ENCODE measurements at places on chromosomes 1 and 21. TPM values are rescaled to one million over a fixed set of nuclear protein-coding genes. Genes with fewer than 3 reads are reported as not detected.
A peak's percentile ranks its signal among the peaks of the same experiment; 100 is the strongest.

GRCh38 chr1:167158111-167158812 is 62.4 kb upstream of the POU2F1 start:
- H3K36me3 ChIP-seq, result no peaks in the 10 kb centered on the region
- no peak overlapping the region for H3K4me3 ChIP-seq
- H3K27ac ChIP-seq, result no peak overlapping the region
- no peaks in the 10 kb centered on the region for H3K27me3 ChIP-seq

DNA sequence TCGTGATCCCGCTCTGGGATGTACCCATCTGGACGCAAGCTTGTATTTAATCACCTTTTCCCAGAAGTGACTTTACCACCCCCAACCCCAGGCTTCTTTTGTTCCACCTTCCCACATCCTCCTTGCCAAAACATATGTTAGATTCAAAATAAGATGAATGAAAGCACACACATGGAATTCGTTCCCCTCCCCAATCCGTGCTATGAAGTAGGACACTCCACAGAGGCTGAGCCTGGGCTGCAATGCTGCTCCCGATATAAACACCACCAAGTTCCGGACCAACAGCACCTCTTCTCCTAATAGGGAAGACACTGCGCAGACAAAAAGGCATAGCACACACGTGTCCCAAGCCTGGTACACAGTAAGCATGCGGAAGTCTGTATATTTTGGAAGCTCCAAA is 86.1 kb downstream of the CLSTN1 start:
- DNase-seq, result no peak
- H3K4me1 ChIP-seq, result no peaks in the 10 kb centered on the region
- no peaks in the 10 kb centered on the region for H3K27me3 ChIP-seq

DNA sequence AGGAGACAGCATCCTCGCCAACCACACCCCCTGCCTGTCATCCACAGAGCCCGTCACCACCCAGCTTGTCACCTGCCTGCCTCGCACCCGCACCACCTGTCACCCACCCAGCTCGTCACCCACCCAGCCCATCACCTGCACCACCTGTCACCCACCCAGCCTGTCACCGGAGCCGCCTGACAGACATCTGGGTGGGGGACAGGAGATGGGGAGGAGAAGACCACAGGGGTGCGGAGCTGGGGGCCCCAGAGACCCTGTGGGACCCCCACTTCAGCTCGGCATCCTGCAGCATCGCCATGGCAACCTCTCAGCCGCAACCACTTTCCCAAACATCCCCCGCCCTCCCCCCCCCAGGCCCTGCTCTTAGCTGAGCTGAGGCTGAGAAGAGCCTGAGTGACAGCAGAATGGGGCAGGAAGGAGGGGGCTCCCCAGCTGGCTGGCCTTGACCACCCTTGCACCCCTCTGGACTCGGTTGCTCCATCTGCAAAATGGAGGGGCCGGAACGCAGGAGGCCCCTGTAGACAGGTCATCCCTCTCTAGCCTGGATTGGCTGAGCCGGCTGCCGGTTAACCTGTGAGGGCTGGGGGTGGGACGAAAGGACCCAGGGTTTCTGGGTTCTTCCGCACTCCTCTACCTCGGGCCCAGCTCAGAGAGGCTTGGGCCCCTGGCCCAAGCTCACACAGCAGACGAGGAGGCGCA is 11.6 kb downstream of the AHDC1 start:
- peaks cover 28% of the 10 kb centered on the region for H3K36me3 ChIP-seq
- peak overlapping the region; percentile 74 for H3K27ac ChIP-seq
- no peak overlapping the region for H3K4me3 ChIP-seq

- H3K36me3 ChIP-seq, result peaks cover 82% of the 10 kb centered on the region
- no peaks in the 10 kb centered on the region for H3K27me3 ChIP-seq
- no peak for DNase-seq
These were observed 162.4 kb downstream of the PGBD5 start for GRCh38 chr1:230263568-230264195.

DNA sequence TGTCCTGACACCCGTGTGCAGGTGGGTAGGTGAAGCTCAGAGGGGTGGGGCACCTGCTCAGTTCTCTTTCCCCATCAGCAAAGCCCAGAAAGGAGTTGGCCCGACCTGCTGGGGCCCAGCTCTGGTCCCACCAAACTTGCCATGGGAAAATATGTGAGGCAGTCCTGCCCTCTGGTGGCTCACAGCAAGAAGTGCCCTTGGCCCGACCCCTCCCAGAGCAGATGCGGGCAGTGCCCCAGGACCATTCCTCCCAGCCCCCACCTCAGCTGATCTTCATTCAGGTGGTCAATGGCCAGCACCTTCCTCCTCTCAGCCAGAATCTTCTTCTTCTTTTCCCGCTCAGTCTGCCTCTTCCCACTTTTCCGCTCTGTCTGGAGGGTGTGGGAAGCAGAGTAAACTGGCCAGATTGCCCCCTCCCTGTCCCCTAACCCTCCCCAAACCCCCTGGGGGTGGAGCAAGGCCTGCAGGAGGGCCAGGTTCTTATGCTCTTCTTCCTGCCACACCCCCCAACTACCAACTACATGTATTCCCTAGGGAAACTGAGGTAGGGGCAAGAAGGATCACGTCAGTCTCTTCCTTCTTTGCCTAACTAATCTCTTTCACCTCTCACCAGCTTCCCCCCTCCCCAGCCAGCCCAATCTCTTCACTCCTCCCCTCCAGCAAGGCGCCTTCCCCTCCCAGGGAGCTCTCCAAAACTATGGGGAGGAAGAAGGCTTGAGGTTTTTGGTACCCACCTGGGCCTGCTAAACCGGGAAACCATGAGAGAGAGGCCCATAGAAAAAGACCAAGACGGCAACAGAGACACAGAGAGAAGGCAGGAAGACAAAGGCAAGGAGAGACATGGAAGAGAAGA is 15.6 kb downstream of the TNNT2 start:
- no peak overlapping the region for H3K4me3 ChIP-seq
- no peak for DNase-seq
- no peak overlapping the region for H3K27ac ChIP-seq
- peaks cover 41% of the 10 kb centered on the region for H3K27me3 ChIP-seq

DNA sequence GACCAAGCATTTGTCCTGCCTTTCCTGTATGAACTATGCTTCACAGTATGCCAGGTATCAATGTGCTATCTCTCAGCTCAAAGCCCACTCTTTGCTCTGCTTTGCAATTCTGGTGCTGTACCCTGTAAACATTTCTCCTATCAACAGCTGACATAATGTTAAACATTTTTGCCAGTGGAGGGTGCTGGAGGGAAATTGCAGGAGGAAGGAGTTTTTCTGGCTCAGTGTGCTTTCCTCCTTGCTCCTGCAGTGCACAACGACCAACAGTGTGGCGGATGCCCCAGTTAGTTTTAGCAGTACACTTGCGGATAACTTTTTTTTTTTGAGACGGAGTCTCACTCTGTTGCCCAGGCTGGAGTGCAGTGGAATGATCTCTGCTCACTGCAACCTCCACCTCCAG is 67.1 kb upstream of the PTGFRN start:
- no peak overlapping the region for H3K4me3 ChIP-seq
- no peak for DNase-seq
- H3K27ac ChIP-seq, result no peak overlapping the region
- no peaks in the 10 kb centered on the region for H3K36me3 ChIP-seq

DNA sequence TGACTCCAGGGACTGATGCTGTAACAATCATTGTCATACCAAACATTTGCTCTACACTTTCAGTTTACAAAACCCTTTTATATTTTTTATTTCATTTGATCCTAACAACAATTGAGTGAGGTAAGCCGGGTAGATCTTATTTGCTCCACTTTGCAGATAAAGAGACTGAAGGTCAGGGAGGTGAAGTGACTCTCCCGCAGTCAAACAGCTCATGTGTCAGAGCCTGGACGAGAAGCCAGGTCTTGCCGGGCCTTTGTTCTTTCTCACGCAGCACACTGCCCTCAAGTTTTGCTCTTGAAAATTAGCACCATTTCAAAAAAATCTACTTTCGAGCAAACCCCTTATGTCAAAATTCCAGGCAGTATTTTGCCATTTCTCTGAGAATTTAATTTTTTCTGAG is 65.2 kb downstream of the CD247 start:
- no peak overlapping the region for H3K4me3 ChIP-seq
- no peaks in the 10 kb centered on the region for H3K27me3 ChIP-seq
- peaks cover 18% of the 10 kb centered on the region for H3K4me1 ChIP-seq
- no peak for DNase-seq
- no peak overlapping the region for H3K27ac ChIP-seq

DNA sequence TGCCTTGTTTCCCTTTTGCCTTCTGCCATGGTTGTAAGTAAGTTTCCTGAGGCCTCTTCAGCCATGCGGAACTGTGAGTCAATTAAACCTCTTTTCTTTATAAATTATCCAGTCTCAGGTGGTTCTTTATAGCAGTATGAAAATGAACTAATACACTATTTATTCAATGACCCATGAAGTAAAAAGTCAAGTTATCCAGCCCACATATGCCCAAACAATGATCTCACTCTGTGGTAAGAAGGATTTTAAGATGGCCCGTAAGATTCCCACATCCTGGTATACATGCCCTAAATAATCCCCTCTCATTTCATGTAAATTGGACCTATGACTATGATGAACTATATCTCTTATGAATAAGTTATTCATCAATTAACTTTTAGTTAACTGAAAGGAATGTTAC is 1008.3 kb upstream of the B3GALT2 start:
- H3K4me1 ChIP-seq, result no peaks in the 10 kb centered on the region
- H3K27ac ChIP-seq, result no peak overlapping the region
- H3K4me3 ChIP-seq, result no peak overlapping the region
- no peak for DNase-seq
- H3K27me3 ChIP-seq, result no peaks in the 10 kb centered on the region

DNA sequence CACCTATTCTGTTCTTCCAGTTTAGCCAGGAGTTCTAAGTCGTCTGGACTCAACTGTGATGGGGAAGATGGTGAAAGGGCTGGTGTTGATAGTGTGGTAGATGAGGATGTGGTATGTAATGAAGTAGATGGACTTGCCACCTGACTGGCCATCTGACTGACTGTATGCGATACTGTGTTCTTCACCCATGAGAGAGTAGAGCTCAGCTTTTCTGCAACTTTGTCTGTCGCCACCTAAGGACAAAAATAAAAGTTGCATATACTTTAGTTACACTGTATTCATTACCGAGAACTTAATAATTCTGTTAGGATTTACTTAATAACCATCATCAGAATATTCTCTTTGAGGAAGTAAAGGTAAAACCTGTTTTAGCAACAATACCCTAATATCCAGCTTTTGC is 48.5 kb downstream of the EVI5 start:
- no peaks in the 10 kb centered on the region for H3K27me3 ChIP-seq
- H3K36me3 ChIP-seq, result no peaks in the 10 kb centered on the region
- H3K4me3 ChIP-seq, result no peak overlapping the region
- DNase-seq, result no peak
- peaks cover 15% of the 10 kb centered on the region for H3K4me1 ChIP-seq

Gene PGLYRP3
- total RNA-seq, result not detected

Gene PRKAA2
- 14.0 TPM for total RNA-seq

Gene PERM1
- total RNA-seq, result not detected

Gene OPTC
- not detected for total RNA-seq

Gene SPRR1B
- not detected for total RNA-seq

Gene KCNAB2
- total RNA-seq, result 0.29 TPM

Gene MROH9
- not detected for total RNA-seq

All from stomach (tissue), 19 donors.